Right kidney (tissue), 9 donors: ENCODE measurements at places on chromosomes 13 and 19.

- DNase-seq: peak; percentile 94
Observed at GRCh38 chr13:98142380-98143156, at the start of gene FARP1. TSS of gene FARP1 (plus strand) at chr13:98143094. CDS start at chr13:98213243, 70,149 bp downstream.

GRCh38 chr13:101714195-101714594 lies 261.7 kb downstream of the ITGBL1 start:
- DNase-seq: no peak

GRCh38 chr13:75480671-75481175 lies 1.2 kb downstream of the TBC1D4 start:
- DNase-seq: peak; percentile 89

DNA sequence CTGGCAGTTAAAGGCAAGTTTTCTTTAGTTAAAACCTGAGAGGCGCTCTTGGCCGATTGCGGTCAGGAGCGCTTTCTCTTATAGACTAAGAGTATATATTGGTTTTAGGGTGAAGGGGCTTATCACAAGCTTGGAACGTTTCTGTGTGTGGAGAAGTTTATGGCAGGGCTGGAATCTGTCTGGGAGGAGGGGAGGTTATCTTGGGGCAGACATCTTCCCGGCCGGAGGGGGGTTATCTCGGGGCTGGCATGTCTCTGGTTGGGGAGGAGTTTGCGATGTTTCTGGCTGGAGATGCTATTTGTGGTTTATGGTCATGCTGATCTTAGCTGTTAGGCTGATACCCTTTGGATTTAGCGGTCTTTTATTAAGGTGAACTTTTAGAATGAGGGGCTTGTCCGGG lies 18.3 kb downstream of the KDM4B start:
- no peak for DNase-seq

- DNase-seq: no peak
Observed at GRCh38 chr19:14603990-14604387, 21.1 kb downstream of the CLEC17A start.
